ENCODE measurements at places on chromosomes 7 and 10.

GRCh38 chr10:15782851-15783250 is 63.1 kb upstream of the ITGA8 start:
- DNase-seq: no peak

GRCh38 chr7:40649247-40649646 is 514.4 kb downstream of the SUGCT start:
- DNase-seq: no peak

GRCh38 chr7:130092598-130092997 is 22.3 kb downstream of the KLHDC10 start:
- DNase-seq: no peak

DNA sequence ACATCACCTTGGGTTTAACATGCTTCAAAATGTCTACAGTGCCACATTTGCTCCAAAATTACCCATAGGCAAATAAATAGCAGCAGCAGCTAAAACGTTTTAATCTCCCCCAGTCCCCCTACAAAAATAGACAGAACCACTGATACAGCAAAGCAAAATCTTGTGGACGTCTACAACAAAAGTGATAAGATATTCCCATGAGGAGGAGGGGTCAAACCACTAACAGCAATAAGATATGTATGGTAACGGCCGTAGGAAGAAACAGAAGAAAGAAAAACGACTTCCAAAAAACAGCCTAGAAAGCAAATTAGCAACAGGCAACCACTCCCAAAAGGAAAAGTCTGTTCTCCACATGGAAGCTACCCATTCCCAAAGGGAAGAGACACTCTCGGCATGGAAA is 34.5 kb upstream of the ST8SIA6 start:
- DNase-seq: no peak

DNA sequence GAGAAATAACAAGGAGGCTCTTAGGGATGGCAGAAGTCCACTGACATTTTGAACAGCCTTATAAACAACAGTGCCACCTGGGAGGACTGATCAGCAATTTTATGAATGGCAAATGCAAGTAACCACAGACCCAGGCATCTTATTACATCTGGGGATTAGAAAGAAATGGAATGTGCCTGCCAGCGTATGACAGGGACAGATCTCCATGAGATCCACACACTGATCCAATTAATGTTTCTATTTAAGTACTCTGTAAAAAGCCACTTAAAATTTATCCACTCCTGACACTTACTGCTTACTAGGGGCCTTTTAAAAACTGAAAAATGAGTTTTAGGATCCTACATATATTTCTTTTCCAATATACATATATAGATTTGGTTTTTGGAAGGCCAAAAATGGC is 28.6 kb downstream of the PARD3 start:
- DNase-seq: no peak

GRCh38 chr10:78277314-78278057 is 243.8 kb downstream of the RPS24 start:
- no peak for DNase-seq

- no peak for DNase-seq
These were observed 148.3 kb upstream of the GPR26 start for GRCh38 chr10:123517901-123518300.

- no peak for DNase-seq
These were observed 158.6 kb upstream of the INSYN2A start for GRCh38 chr10:127354992-127355391.

- DNase-seq: no peak
These were observed 26.0 kb downstream of the EN2 start for GRCh38 chr7:155483868-155484325.

GRCh38 chr7:101814991-101815825 is 2.2 kb upstream of the CUX1 start:
- peak; percentile 54 for DNase-seq

DNA sequence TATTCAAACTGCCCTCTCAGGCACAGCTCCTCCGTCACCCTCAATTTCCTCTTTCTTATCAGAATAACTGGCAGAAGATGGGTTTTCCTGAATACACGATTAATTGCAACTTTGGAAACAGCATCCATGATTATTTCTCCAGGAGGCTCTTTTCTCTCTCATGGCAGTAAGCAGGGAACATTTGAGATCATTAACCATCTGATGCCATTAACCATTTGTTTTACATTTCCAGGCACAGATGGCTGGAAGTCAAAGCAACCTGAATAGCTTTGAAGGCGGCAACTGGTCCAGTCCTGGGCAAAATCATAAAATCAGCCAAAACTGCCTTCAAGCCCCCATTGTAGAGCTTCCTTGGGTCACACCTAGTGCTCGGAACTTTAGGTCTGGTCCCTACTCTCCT is 289.5 kb upstream of the AOAH start:
- DNase-seq: no peak

GRCh38 chr10:132326925-132327324 is 5.1 kb upstream of the LRRC27 start:
- DNase-seq: no peak
